ENCODE measurements at places on chromosomes 16 and 17. TPM values are rescaled to one million over a fixed set of nuclear protein-coding genes. Genes with fewer than 3 reads are reported as not detected.

DNA sequence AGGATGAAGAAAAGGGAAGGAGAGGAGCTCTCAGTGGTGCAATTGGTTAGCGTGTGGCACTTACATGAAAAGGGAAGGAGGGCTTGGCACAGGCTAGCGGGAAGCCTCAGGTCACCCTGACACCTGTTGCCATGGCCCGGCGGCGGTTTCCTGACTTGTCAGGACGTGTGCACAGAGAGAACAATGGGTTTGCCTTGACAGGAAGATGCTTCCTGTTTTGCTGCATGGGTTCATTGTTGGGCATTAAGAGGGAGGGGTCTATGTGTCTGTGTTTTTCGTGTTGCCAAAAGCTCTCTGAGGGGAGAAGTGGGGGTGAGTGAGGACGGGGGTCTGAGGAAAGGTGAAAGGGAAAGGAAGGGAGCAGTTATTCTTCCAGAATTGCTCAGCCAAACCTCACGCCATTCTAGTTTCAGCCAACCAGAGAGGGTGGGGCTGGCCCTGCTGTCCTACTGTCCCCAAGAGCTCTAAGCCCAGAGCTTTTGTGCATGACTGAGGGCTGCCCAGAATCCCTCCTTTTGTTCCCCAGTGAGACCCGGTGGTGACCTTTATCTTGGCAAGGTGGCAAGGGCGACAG is 17.1 kb upstream of the CCR7 start:
- no peak for DNase-seq

- peak; percentile 54 for DNase-seq
Observed at GRCh38 chr16:51287121-51287755, 136.2 kb upstream of the SALL1 start.

- DNase-seq: no peak
Observed at GRCh38 chr16:62642677-62643076, 606.4 kb upstream of the CDH8 start.

The KRT12 gene
- not detected for polyA plus RNA-seq

GRCh38 chr17:75503976-75504346 is 11.4 kb downstream of the CASKIN2 start:
- DNase-seq: no peak

All from renal cortex interstitium (tissue), 15 donors.